ENCODE measurements at places on chromosomes 1 and 21. TPM values are rescaled to one million over a fixed set of nuclear protein-coding genes. Genes with fewer than 3 reads are reported as not detected.

The OR2L8 gene
- not detected for total RNA-seq

- no peak for DNase-seq
These were observed 345.7 kb downstream of the ZNF326 start for GRCh38 chr1:90340606-90341005.

The MAB21L3 gene
- 6.4 TPM for total RNA-seq

DNA sequence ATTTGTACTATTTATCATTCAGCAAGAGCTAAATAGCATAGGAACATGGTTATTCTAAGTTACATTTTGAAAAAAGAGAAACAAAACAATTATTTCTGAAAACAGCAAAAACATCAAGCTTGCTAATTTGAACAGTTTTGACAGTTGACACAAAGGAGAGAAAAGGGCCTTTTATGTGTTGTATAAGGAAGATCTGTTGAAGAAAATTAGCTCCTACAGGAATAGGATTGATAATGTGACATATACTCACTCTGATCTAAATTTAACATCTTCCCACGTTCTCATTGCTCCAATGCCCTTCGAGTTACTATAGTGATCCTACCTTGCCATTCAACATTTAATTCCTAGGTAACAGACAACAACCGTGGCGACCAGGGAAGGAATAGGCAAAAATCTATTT, 61.4 kb upstream of the BTG3 start:
- DNase-seq: no peak

The PDZK1 gene
- total RNA-seq: 1.2 TPM

The S100A7 gene
- not detected for total RNA-seq

All from mucosa of descending colon (tissue), 3 donors.